ENCODE measurements at places on chromosomes 11 and 22.

- DNase-seq: no peak
These were observed 55.2 kb downstream of the SYT9 start for GRCh38 chr11:7306900-7307299.

DNA sequence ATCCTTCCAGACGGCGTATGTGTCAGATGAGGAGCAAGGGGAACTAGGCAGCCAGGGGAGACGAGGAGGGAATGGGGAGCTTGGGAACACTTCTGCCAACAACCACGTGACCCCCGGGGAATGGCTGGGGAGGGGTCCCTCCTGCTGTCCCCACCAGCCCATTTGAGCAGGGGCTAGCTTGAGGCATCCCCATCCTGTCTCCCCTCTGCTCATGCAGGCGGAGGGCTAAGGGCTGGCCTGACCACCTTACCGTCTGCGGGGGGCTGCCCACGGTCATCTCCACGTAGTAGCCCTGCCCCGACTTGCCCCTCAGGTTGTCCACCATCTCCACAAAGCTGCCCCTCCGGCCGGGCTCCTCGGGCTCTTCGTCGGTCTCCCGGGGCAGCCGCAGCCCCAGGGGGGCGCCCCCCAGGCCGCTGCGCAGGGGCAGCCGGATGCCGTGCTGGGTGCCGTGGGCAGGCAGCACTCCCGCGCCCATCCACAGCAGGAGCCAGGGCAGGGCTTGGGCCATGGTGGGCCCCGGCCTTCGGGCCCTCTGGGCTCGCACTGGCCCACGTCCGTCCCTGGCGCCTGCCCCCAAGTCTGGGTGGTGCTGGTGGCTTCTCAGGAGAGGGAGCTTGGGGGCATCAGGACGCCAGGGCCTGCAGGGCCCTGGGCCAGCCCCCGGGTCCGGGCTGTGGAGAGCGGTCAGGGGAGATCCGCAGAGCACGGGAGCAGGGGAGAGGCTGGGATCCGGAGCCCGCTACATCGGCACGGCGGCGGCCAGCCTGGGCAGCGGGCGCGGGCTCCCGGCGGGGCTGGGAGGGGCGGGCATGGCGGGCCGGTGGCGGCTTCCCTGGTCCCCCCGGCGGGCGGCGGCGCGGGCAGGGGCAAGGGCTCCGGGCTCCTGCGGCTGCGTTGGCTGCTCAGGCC is 515 bp downstream of the BACE1 start:
- no peak for DNase-seq

DNA sequence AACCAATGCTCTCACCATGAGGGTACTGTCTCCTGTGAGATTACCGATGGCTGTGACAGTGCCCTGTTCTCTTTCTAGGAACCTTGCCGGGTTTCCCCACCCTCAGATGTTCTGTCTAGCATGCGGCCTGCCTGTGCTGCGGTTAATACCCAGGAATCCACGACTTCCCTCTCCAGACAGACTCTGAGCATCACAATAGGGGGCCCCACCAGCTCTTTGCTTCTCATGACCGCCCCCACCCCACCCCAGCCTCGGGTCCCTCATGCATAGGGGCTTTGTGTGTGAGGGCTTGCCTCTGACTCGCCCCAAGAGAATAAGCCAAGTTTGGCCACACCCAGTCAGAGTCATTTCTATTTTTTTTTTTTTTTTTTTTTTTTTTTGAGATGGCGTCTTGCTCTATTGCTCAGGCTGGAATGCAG is 10.3 kb downstream of the PARVG start:
- DNase-seq: no peak

DNA sequence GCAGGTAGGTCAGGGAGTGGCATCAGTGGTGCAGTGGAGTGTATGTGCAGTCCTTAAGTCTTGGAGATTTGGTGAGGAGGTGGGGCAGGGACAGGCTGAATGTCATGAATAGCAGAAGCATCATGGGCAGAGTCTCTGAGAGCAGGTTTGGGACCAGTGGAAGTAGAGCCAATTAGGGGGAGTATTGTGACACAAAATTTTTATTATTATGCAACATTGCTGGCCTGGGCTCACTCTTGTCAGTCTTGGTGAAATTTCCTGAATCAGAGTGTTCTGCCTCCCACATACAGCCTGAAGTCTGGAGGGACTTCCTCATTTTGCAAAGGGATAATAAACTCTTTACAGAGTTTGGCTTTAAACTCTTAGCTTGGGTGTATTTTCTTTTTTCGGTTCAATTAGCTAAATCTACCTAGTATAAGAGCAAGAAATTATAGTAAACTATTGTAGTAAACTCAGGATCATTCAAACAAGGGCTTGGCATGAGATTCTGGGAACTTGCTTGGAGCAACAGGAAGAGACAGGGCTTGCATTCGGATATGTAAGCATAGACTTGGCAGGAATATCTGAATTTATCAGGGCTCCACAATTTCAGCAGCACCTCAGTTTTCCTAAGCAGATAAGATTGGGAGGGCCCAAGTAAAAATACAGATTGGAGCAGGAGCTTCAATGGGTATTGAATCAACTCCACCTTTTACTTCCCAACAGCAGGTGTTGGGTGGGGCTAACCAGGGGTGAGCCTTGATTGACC is 67.7 kb downstream of the FDX1 start:
- no peak for DNase-seq

DNA sequence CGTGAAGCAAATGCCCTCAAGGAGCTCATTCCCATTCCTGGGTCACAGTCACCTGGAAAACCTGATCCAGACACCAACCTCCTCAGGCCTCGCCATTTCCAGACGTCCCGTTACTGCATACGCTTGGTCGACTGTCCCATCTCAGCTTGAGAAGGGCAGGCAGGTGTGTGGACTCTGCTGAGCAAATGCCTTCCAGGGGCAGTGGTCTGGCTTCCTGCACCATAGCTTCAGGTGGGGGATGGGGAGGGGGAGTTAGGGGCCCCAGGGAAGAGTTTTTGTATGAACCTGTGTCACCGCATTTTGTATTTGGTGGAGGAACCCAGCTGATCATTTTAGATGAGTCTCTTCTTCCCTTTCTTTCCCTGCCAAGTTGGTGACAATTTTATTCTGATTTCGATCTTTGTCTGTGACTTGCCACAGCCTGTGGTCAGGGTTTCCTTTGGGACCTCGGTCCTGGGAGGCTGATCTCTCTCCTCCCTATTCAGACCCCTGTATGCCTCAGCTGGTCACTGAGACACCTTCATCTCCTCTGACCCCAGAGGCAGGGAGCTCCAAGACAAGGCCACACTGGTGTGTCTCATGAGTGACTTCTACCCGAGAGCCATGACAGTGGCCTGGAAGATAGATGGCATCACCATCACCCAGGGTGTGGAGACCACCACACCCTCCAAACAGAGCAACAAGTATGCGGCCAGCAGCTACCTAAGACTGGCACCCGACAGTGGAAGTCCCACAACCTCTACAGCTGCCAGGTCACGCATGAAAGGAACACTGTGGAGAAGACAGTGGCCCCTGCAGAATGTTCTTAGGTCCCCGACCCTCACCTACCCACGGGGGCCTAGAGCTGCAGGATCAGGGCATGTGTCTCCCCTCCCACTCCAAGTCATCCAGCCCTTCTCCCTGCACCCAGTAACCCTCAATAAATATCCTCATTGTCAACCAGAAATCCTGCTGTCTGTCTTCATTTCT is 22.9 kb downstream of the IGLL5 start:
- DNase-seq: no peak
